Amniotic stem cell (primary cell): ENCODE measurements at places on chromosomes 16 and 17.

DNA sequence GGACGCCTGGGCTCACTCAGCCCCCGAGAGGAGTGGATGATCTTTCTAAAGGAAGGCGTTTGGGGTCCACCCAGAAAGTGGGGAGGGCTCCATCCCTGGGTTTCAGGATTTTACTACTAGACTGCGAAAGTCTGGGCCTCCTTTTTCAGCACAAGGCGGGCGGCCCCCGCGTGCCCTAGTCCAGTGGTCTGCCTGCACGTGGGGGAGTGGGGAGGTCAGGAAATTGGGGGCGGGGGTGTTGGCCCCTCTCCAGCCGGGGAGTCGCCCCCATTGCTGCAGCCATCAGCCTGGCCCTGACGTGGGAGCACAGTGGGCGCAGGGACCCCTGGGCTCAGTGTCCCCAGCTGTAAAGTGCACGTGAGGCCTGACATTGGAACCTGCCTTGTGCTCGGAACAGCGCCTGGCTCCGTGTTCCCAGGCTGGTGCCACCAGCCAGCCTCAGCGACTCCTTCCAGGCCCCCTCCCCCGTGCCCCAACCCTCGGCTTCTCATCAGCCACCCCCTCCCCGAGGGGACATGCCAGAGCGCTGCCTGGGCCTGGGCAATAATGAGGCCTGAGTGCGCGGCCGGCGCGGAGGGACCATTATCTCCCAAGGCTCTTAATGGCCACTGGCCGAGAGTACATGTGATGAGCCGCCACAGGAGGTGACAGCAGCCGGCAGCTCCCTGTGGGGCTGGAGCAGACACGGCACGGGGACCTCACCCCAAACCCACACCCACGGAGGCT is 2.4 kb upstream of the C1QTNF8 start:
- DNase-seq = no peak

DNA sequence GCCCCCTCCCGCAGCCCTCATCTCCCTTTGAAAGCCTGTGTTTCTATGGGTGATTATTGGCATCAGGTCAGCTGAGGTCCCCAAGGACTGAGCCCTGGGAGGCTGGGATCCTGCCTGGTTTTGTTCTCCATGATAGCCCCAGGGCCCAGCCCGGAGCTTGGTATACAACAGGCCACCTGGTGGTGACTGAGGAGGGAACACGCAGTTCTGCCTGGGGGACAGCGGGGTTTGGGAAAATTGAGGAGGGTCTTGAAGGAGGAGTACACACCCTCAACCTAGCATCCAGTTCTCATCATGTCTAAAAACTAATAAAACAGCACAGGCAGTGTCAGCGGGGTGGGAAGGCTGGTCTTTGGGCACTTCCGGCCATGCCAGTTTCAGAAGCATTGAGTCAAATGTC is 335.1 kb downstream of the CPPED1 start:
- no peak for DNase-seq

DNA sequence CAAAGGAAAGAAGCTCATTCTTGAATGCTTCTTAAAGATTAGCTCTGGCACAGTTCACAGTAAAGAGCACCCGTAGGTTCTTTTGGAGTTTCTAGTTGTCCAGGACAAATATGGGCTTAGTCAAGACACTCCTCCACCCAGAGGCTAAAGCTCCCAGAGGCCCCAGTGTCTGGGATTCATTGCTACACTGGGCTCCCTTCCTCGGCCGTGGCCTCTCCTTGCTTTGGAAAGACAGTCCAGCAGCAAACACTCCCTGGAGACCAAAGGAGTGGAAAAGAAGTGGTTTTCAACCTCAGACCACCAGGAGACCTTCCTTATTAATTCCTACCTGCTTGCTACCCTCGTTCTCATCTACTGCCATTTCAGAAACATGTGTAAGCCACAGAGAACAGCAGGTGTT is 17.1 kb downstream of the PHB1 start:
- DNase-seq = no peak

DNA sequence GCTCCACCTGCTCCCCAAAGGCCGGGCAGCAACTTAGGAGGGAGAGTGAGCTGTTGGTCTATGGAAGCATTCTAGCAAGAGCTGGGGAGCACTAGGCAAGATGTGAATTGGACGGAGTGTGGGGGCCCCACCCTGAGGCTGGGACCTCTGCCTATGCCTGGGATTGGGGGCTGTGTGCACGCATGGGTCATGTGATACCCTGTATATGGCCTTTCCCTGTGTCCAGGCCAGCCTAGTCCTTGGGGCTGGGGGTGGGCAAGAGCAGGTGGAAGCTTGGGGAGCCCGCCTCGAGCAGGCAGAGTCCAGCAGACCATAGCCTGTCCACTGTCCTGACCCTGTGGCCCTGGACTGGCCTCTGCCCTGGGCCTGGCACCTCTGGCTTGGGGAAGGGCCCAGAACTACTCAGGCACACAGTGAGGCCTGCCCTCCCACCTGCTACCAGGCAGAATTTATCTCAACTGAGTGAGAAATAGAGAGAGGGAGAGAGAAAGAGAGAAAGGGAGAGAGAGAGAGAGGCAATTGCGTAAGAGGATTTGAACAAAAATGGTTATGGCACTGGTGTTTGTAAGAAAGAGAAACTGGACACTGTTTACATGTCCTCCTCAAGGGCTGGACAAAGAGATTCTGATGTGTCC is 19.1 kb downstream of the PDP2 start:
- DNase-seq = no peak

- no peak for DNase-seq
Observed at GRCh38 chr16:740459-740763, 386 bp downstream of the CIAO3 start.

- DNase-seq = no peak
Observed at GRCh38 chr17:14922411-14922810, 342.7 kb downstream of the PMP22 start.

- DNase-seq = no peak
Observed at GRCh38 chr17:20996724-20997615, 45.8 kb downstream of the USP22 start.

DNA sequence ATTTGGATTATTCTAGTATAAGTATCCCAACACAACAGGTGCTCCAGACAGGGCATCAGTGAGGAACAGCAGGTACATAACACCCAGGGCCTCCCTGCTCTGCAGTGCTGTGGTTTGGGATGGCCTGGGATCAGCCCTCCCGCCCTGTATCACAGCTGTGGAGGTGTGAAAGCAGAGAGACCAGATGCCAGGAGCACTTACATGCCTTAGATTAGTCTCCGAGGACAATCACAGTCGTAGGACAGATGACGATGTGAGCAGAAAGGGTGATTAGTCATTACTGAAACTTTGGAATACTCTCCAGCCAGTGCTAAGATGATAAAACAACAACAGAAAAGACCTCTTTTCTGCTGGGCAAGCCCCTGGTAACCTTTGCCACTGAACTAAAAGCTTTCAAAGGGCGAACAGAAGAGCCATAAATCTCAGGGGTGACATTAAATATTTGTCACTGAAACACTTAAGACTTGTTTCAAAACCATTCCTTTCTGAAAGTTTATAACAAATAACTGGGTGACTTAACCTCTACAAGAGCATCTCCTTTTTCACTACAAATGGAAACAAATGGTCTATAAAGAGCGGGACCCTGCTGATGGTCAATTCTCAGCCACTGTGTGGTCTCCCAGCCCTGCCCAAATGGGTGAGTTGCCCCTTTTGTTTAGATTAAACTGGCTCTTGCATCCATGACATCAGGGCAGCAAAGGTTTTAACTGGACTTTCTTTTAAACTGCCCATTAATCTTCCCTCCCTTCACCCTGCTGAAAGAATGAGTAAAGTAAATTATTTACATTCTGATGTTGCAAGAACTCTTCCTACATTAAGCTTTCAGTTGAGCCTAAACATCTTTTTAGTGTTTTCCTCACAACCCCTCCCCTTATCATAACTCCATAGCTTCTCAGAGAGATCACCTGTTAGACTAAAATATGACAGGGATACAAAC is 183.1 kb upstream of the COX10 start:
- no peak for DNase-seq

DNA sequence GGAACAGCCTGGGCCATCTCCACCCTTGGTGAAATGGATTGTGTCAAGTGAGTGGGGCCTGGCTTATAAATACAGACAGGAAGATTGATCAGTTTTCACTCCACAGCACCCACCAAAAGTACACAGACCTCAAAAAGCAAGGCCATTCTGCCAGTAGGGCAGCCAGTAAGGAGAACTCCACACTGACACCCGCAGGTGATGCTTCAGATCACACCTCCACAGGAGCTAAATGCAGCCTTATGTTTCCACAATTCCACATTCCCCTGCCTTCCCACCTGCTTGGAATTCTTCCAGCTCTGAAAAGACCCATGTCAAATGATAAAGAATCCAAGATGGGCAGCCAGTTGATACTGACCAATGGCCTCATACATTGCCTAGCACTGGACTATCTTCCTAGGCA is 191.1 kb downstream of the ZFHX3 start:
- DNase-seq = no peak

DNA sequence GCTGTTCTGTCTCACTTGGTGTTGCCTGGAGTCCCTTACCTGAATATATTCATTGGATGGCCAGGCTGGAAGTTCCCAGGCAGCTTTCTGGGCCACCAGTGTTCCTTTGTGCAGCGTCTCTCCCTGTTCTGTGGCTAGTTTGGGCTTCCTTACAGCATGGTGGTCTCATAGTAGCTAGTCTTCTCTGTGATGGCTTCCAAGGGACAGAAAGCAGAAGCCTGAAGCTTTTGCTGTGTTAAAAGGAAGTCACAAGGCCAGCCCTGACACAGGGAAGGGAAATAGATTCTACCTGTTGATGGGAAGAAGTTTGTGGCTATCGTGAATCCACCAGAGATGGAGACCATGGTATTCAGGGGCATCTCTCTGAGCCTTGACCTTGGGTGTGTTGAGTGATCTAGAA is 34.6 kb downstream of the PLCG2 start:
- no peak for DNase-seq

DNA sequence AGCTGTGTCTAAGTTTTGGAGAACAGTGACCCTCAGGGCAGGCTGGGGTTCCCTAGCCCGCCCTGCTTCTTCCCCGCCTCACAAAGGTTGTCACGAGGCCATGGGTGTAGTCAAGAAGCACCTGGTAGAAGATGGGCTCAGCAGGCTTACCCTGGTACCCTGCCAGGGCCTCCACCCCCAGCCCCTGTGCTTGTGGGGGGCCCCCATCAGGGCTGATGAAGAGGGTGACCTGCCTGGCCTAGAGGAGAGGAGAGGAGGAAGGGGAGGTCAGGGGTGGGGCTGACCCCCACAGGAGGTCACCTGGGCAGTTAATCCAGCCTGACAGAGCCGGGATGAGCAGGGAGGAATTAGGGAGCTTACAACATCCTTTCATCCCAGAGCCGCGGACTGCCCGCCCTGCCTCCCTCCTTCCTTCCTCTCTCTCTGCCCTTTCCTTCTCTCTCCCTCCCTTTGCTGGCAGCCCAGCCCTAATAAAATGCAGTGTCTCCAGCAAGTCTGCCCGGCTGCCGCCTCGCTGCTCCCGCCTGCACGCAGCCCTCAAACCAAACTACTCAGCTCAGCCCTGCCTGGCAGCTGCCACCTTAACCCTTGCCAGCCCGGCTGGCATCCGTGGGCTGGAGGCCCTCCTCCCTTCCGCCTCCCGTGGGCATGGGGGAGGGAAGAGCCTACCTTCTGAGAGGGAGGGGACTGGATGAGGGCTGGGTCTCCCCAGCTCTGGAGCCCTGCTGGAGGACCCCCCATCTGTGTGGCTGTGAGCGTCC is 7.2 kb downstream of the DLX3 start:
- no peak for DNase-seq

- DNase-seq = no peak
Observed at GRCh38 chr17:74937064-74938051, 1.7 kb downstream of the OTOP3 start.

- no peak for DNase-seq
Observed at GRCh38 chr17:65455972-65456343, 105.5 kb downstream of the AXIN2 start.

DNA sequence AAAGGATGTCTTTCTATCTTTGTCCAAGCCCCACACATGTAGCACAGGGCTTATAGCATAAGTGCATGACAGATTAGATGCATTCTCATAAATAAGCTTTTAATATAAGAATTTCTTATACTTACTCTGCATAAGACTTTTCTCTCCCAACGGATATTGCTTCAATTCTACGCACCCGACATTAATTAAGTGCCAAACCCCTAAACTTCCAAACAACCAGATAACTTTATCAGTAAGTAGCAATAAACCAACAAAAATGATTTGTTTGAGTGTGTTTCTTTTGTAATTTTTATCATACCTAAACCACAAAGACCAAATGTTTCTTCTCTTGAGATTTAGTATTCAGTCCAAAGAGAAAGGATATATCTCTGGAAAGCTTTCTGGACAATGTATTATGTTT is 391.5 kb downstream of the CDH8 start:
- DNase-seq = no peak

DNA sequence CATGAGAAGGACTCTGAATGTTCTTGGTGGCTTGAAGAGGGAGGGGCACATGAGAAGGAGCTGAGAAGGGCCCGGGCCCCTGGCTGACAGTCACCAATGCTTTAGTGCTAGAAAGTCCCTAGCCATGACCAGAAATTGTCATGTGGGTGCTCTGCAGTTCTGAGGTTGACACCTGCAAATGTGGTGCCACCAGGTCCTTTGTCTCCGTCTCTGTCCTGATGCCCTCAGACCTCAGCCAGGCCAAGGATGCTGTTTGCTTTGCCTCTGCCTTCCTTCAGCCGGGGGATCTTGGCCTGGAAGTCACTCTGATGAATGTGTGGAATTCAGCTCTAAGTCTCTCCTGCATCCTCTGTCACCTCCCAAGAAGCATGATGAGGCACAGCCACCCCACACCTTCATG is 63.6 kb downstream of the TNFRSF13B start:
- DNase-seq = no peak

DNA sequence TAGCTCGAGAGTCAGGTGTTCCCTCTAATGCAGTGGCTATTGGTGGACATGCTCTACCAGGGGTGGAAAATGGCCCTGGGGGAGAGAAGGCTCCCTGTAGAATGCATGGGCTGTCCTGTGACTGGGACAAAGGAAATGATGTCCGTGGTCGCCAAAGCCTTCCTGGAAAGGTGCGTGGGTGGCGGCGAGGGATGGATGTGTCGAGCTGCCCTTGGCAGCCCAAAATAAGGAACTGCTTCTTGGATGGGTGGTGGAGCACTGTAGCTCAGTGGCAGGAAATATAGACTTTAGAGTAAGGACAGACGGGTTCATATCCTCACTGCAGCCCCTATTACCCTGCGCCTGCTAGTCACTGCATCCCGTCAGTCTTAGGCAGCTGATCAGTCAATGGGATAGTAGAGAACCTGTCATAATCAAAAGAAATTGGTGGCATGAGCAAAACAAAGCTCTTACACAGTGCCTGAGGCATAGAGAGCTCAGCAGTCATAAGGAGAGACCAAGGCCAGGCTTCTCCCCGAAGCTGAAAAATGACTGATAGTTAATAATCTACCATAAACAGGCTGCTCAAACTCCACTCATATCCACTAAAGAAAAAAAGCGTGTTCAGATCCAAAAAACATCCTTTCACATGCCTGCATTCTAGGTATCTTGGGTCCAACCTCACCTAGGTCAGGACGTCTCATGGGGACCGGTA is 123.5 kb upstream of the PLCG2 start:
- DNase-seq = no peak

DNA sequence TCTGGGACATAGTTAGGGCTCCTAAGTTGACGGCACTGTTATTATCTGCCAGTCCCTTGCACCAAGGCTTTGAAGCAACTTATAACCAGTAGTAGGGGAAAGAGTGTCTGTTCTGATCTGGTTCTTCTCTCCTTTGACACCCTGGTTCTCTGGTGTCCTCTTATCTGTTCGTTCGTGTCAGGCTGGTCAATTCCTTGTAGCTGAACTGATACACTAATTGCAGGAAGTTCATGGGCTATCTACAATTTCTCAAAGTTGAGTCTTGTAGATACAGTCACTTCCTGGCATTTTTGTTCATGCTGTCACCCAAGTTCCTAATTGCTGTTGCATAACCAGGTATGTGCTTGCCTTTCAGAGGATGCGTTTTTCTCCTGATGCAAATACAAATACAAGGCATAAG is 17.3 kb upstream of the MYO1D start:
- DNase-seq = no peak

GRCh38 chr16:78742501-78743283 is 643.2 kb downstream of the WWOX start:
- DNase-seq = no peak
